ENCODE measurements at places on chromosomes 4 and X.

- no peak for DNase-seq
These were observed 19.7 kb downstream of the TBC1D14 start for GRCh38 chr4:6929339-6929811.

DNA sequence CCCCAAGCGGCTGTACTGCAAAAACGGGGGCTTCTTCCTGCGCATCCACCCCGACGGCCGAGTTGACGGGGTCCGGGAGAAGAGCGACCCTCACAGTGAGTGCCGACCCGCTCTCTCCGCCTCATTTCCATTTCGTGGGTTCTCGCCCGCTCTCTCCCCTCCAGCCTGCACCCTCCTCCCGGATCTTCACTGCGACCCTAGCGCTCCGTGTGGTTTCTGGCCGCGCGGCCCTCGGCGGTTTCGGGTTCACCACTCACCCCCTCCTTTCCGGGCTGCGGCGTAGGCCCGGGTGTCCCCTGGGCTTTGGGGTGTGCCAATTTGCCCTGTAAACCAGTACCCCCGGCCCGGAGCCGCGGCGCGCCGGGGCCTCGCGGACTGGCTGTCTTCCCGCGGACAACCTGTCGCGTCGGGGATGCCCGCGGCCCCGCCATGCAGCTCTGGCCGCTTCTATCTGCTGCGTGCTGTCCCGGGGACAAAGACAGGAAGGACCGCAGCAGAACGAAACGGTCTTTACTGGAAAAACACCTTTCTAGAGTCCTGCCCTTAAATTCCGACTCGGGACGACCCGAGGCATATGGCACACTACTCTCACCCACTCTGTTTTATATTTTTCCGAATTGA is 737 bp downstream of the FGF2 start:
- peak; percentile 6 for DNase-seq

GRCh38 chr4:176538217-176538925 is 218.6 kb downstream of the SPCS3 start:
- no peak for DNase-seq

DNA sequence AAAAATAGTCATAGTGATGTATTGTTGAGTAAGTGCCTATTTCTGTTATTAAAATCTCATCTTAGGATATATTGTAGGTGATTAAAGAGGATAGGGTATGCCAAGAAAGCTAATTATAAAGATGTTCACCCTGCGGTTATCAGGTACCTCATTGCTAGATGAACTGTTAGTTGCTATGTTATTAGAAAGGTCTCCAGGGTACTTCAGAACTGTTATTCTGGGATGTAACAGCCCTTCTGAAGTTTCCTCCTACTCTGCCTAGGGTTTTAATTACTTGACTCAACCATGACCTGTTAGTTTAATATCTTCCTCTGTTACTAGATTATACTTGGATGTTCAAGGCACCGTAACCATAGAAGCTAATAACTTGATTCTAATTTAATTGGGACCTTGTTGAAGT is 15.4 kb downstream of the TMPRSS11E start:
- DNase-seq: no peak

DNA sequence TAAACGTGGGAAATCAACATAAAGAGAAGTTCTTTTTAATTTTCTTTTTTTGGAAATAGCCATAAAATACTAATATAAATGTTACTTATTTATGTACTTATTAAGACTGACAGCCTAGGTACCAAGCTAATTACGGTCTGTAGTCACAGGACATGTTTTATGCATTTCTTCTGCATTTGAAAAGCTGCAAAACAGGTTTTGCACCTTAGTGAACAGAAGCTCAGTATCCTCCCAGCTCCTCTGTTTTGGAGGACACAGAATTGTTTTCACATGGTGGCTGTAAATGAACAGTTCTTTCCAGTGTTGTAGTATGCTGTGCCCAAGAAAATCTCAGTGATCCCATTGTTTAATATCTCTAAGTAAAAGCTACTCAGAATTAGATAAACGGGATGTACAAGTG is 1788.0 kb upstream of the TENM3 start:
- no peak for DNase-seq

GRCh38 chrX:119870626-119871131 is 854 bp downstream of the RNF113A start:
- DNase-seq: no peak
